ENCODE measurements at places on chromosomes 2 and 18. TPM values are rescaled to one million over a fixed set of nuclear protein-coding genes. Genes with fewer than 3 reads are reported as not detected.

SNTG2 gene
- total RNA-seq, result not detected

HOXD4 gene
- not detected for total RNA-seq

PCARE gene
- not detected for total RNA-seq

TUBA3E gene
- total RNA-seq, result not detected

DNA sequence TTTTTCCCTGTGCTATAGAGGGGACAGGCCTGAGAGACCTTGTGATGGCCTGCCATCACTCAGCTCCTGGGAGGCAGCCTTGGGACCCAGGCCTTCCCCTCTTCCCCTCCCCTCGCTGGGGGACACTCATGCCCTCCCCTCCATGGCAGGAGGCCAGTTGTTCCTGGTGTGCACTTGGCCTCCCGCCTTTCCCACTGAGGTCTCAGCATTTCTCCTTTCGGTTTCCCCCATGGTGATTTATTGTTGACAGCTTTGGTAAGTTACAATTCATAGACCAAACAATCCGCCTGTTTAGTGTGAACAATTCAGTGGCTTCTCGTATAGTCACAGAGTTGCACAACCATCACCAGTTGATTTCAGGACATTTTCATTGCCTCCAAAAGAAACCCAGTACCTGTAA, 10.2 kb upstream of the CNDP1 start:
- no peak for DNase-seq
- peaks cover 8% of the 10 kb centered on the region for H3K27me3 ChIP-seq
- no peak overlapping the region for H3K4me3 ChIP-seq
- peaks cover 7% of the 10 kb centered on the region for H3K4me1 ChIP-seq
- H3K27ac ChIP-seq, result no peak overlapping the region

- DNase-seq, result peak; percentile 58
- peaks cover 44% of the 10 kb centered on the region for H3K4me1 ChIP-seq
- peak overlapping the region; percentile 71 for H3K27ac ChIP-seq
- peak overlapping the region; percentile 16 for H3K4me3 ChIP-seq
- H3K27me3 ChIP-seq, result no peaks in the 10 kb centered on the region
- H3K36me3 ChIP-seq, result peaks cover 6% of the 10 kb centered on the region
These were observed 24.7 kb upstream of the AGAP1 start for GRCh38 chr2:235468978-235469655.

DNA sequence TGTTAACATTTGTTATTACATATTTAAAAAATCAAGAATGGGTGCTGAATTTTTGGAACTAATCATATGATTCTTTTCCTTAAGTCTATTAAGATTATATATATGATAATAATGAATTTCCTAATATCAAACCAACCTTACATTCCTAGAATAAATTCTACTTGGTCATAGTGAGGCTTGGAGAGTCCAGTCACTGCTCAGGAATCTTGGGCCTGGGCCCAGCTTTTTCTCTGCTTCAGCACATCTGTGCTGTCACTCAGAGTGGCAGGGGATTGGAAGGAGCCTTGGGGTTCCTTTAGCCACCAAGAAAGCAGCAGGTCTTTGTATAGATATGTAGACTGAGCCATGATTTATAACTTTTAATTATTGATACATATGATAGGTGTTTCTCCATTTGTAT, 19.9 kb upstream of the ZAP70 start:
- H3K36me3 ChIP-seq, result no peaks in the 10 kb centered on the region
- DNase-seq, result no peak
- peaks cover 8% of the 10 kb centered on the region for H3K4me1 ChIP-seq
- no peak overlapping the region for H3K4me3 ChIP-seq
- H3K27ac ChIP-seq, result no peak overlapping the region

- no peaks in the 10 kb centered on the region for H3K4me1 ChIP-seq
- H3K27ac ChIP-seq, result no peak overlapping the region
- no peak overlapping the region for H3K4me3 ChIP-seq
- no peak for DNase-seq
These were observed 83.4 kb downstream of the EHD3 start for GRCh38 chr2:31317396-31317795.

DNA sequence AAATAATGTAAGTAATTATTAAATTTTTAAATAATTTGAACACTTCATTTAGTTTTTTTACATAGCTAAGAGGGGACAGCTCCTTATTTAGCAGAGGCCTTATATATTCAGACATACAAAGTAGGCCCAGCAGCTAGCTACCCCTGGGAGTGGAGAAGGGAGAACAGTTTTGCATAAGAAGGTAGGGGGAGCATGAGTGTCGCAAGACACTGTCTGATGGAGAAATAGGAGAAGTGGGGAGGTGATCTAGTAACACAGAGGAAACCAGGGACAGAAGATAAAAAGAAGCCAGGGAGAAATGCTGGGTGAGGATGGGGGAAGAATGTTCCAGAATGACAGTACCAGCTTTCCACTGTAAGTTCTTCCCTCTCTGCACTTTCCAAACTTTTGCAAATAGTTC, 16.0 kb upstream of the RGPD4 start:
- no peak for DNase-seq
- no peak overlapping the region for H3K27ac ChIP-seq
- H3K4me3 ChIP-seq, result no peak overlapping the region
- H3K36me3 ChIP-seq, result no peaks in the 10 kb centered on the region

DNA sequence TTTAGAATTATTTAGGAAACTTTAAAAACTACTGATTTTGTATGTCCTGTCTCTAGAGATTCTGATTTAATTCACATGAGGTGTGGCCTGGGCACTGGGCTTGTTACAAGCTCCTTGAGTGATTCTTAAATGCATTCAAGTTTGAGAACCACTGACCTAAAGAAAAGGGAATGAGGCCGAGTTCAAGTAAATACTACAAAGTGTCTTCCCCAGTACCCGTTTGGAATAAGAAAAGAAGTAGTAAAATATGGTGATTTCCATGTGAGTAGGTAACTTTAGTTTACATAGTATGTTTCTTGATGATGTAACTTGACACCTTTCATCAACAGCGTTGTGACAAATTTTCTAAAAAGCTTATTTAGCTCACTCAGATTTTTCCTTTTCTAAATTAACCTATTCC, 1022.9 kb upstream of the NRXN1 start:
- H3K27me3 ChIP-seq, result no peaks in the 10 kb centered on the region
- no peak for DNase-seq
- H3K36me3 ChIP-seq, result no peaks in the 10 kb centered on the region
- H3K4me3 ChIP-seq, result no peak overlapping the region

GRCh38 chr2:67289921-67290371, 107.2 kb upstream of the ETAA1 start:
- H3K4me3 ChIP-seq, result peak overlapping the region; percentile 55
- peaks cover 40% of the 10 kb centered on the region for H3K36me3 ChIP-seq
- no peaks in the 10 kb centered on the region for H3K27me3 ChIP-seq
- peak overlapping the region; percentile 97 for H3K27ac ChIP-seq
- peak; percentile 46 for DNase-seq
- H3K4me1 ChIP-seq, result peaks cover 65% of the 10 kb centered on the region

DNA sequence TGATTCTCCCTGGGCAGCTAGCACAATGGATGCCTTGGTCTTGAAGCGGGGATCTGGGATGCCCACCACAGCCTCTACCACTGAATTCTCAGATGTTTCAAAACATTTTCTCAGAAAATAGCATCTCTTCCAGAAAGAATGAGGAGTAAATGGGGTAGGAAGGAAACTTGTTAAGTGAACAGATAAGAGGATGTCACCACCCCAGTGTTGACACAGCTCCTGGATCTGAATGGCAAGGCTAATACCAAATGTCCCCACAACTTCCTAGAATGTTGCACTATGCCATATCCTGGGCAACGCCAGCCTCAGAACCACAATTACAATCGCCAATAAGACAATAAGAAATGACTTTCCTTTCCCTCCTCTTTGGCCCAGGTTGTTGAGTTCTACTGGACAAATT, 177.2 kb downstream of the BCL11A start:
- H3K4me1 ChIP-seq, result no peaks in the 10 kb centered on the region
- H3K27ac ChIP-seq, result no peak overlapping the region
- no peaks in the 10 kb centered on the region for H3K36me3 ChIP-seq
- H3K4me3 ChIP-seq, result no peak overlapping the region
- no peak for DNase-seq
